GM12864 (cell line): ENCODE measurements at places on chromosomes 3 and 15.

DNA sequence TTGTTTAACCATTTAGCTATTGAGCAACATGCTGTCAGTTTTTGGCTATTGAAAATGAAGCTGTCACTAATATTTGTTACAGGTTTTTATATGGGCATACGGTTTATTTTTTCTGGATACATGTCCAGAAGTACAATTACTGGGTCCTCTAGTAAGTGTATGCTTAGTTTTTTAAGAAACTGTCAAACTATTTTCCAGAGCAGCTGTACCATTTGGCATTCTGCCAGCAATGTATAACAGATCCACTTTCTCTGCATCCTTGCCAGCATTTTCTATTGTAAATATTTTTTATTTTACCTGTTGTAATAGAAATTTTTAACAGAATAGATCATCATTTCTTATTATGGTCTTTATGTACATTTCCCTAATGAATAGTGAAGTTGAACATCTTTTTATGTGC, 658.8 kb downstream of the EDEM1 start:
- no peak for DNase-seq

DNA sequence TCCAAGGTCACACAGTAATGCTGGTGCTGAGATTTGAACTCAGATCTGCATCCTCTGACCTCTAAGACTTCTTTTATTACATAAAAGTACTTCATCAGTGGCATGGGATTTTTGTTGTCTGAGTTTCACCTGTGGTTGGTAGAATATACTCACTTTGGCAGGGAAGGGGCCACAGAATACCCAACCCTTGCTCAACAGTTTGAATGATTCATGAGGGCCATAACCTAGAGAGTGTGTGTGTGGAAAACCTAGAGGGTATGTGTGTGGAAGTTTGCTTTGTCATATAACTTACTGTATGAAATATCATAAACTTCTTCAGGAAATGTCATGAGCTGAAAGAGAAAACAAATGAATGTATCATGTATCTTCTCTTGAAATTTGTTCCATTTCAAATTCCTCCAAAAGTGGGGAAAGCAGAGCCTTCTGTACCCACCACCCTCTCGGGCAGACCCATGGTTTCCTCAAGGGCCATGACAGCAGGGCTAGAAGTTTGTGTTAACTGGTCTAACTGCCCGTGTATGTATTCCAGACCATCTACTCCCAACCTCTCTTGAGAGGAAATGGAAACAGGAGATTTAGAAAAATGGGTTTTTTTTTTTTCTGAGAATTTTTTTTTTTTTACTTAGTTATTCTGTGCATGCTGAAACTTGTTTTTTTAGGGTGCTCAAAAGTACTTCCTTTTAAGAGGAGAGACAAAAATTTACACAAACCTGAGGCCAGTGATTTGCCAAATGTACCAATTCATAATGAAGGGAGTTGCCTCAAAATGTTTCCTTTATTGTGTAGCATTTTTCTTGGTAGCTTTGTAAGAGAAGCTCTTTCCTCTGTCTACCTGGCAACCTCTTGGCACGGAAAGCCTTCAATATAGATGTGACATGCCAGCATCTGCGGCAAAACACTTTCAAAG, 127.0 kb downstream of the TPRG1 start:
- DNase-seq: no peak

DNA sequence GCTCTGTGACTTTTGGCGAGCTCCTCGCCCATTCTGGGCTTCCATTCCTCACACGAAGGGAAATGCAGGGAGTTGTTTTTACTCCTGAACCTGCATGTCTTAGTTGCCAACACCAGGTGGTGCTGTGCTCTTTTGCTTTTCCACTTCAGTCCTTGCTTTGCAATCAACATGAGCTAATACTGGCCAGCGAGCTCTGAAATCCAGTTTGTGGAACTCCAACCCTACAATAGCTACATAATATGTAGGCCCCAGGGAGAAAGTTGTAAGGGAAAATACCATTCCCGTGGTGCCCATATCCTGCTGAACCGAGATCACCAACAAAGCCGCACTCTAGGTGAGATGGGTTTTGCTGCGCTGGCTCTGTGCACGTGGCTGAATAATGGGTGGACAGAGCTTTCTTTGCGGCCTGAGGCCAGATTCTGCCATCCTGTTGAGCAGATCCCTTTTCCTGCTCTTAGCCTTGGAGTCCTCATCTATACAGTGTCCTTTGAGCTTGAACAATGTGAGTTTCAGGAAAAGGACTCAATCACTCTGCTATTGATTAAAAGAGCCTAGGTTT, 25.0 kb downstream of the LSM3 start:
- DNase-seq: peak; percentile 43

DNA sequence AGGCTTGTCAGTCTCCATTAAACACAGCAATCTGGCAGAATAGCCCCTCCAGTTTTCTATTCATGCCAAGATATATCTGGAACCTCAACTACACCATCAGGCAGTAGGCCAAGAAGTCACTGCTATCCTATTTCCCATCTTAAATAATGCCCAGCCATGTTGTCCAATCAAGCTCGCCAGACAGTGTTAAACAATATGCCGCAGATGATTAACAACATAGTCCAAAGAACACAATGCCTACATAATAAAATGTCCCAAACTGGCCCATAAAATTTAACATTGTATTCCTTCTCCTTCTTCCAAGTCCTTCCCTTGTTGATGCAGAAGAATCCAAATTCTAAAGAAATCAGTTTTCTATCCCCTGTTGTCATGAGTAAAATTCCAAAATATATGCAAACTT, 427.4 kb upstream of the PPP2R3A start:
- DNase-seq: no peak

DNA sequence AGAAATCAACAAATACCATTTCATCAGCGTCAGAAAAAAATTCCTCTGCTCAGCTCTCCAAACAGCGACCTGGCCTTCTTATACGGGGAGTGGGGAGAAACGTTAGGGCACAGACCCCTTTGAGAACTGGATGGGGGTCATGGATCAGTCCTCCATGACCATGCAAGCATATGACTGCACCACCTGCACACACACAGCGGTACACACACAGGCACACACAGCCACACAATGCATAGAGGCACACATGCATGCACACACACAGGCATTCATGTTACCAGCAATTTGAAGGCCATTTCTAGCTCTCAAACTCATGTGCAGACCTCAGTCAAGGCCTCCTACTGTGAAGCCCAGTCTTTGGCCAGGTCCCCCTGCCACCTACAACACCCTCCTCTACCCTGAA, 50.2 kb downstream of the SLC41A3 start:
- no peak for DNase-seq

DNA sequence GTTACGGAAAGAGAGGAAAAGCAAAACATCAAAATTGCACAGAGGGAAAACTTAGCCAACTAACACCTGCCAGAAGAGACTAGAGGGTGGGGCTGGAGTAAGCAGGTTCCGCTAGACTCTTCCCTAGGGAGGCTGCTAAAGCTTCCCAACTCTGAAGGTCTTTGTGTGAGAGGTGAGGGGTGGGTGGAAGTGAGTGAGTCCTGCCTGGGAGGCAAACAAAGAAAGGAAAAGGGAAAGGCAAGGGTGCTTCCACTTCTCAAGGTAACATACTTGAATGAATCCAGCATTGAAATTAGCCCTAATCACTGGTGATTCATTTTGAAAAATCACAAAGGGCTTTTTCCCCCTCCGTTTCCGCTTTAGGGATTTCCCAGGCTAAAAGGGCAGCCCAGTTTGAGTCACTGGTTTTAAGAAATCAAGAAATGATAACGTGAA, 220.5 kb upstream of the ADAMTS9 start:
- DNase-seq: no peak

- DNase-seq: no peak
Observed at GRCh38 chr3:111694471-111694870, 99.3 kb upstream of the ZBED2 start.

GRCh38 chr3:121916189-121916588, 22.0 kb downstream of the SLC15A2 start:
- DNase-seq: no peak

DNA sequence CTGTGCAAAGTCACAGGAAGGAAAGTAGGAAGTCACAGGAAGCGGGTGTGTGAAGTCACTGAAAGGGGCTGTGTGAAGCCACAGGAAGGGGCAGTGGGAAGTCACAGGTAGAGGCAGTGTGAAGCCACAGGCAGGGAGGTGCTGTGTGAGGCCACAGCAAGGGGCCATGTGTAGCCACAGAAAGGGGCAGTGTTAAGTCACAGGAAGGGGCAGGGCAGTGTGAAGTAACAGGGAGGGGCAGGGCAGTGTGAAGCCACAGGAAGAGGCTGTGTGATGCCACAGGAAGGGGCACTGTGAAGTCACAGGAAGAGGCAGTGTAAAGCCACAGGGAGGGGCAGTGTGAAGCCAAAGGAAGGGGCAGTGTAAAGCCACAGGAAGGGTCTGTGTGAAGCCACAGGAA, 36.5 kb downstream of the GASK1A start:
- no peak for DNase-seq

GRCh38 chr3:180828723-180829408, 83.6 kb upstream of the FXR1 start:
- DNase-seq: no peak

- no peak for DNase-seq
Observed at GRCh38 chr3:28906561-28907310, 374.1 kb upstream of the RBMS3 start.

DNA sequence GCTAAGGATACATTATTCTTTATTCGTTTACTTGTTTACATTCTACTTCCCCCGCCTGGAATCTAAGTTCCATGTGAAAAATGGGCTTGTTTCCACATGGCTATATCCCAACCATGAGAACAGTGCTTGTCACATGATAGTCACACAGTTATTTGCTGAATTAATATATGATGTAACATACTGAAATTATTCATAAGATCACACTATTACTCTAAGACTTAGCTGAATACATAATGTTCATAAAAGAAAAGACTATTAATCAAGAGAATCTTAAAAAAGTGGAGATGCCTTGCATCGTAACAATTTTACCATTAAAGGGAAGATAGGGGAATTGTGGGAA, 6.5 kb downstream of the PBRM1 start:
- no peak for DNase-seq

GRCh38 chr3:144296808-144297207, 325.2 kb downstream of the DIPK2A start:
- no peak for DNase-seq

GRCh38 chr3:141405025-141405424, 36.7 kb downstream of the ZBTB38 start:
- DNase-seq: no peak

- no peak for DNase-seq
Observed at GRCh38 chr3:60584250-60584649, 667.0 kb downstream of the FHIT start.

DNA sequence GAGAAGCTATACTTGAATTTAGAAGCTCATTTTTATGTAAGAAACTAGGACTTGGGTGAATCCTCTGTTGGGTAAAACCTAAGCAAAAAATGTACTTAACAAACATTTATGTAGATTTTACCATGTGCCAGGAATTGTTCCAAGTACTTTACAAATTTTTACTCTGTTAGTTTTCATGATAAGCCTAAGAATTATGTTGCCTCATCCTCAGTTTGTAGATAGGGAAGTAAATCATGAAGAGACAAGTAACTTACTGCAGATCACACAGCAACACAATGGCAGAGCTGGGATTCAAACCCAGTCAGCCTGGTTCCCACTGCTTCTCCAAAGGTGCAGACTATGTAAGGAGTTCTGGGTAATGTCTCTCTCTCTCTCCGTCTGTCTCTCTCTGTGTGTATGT, 169.9 kb downstream of the DIPK2A start:
- no peak for DNase-seq
